ENCODE measurements at places on chromosomes 4 and X. TPM values are rescaled to one million over a fixed set of nuclear protein-coding genes. Genes with fewer than 3 reads are reported as not detected.
A peak's percentile ranks its signal among the peaks of the same experiment; 100 is the strongest.

DNA sequence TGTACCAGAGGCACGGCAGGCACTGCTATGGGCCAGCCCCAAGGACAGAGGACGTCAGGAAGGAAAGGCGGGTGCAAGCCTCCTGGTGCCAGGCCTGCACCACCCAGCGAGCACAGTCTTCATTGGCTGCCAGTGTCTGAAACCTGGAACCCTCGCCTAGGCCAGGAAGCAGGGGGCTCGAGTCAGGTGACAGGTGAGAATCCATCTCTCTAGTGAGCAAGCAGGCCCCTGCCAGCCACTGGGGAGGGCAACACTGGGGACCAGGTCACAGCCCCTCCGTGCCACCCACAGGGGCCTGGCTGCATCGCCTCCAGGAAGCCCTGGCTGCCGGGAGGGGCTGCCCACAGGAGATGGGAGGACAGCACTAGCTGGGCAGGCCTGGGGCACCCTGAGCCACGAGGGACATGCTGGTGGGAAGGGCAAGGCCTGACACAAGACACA lies 6.9 kb upstream of the HAUS3 start:
- DNase-seq: peak; percentile 5

The ANK2 gene
- total RNA-seq: 4.2 TPM

DNA sequence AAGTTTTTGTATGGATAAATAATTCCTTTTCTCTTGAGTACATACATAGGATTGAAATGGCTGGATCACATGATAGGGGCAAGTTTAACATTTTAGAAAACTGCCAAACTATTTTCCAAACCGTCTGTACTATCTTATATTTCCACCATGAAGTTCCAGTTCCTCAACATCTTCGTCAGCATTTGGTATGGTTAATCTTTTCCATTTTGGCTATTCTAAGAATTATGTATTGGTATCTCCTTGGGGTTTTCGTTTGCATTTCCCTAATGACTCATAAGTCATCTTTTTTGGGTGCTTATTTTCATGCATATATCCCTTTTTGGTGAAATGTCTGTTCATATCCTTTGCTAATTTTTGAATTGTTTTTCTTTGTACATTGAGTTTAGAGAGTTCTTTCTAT lies 227.7 kb downstream of the DLG3 start:
- no peak for DNase-seq

The ARHGAP36 gene
- total RNA-seq: not detected

GRCh38 chrX:24899391-24899790 lies 116.4 kb downstream of the ARX start:
- DNase-seq: no peak

The PABPC1L2A gene
- total RNA-seq: not detected

DNA sequence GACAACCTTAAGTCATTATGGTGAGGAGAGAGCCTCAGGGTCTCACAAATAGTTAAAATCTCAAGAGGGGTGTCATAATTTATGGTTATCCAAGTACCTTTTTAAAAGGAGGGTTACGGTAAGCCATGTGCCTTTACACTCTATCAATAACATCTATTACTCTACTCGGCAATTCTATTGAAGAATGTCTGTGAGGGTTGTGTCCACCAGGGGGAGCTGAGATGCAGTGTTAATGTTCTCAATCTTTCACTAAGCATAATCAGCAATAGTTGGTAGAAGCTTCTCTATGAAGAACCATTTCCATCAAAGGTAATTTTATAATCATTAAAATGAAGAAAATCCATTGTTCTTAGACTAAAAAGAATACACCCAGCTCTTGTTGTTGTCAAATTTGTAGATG lies 457.4 kb downstream of the CENPC start:
- peak; percentile 14 for DNase-seq

The SPANXN4 gene
- not detected for total RNA-seq

The HERC5 gene
- 12.0 TPM for total RNA-seq

The TMEM150C gene
- total RNA-seq: not detected
